ENCODE measurements at places on chromosomes 12 and 14.

- no peak for DNase-seq
Measured at GRCh38 chr14:64741200-64741599, 37.0 kb downstream of the PLEKHG3 start.

- no peak for DNase-seq
Measured at GRCh38 chr12:65168681-65169319, 583 bp upstream of the LEMD3 start.

GRCh38 chr14:64865109-64865508 is 14.6 kb downstream of the SPTB start:
- DNase-seq = no peak

DNA sequence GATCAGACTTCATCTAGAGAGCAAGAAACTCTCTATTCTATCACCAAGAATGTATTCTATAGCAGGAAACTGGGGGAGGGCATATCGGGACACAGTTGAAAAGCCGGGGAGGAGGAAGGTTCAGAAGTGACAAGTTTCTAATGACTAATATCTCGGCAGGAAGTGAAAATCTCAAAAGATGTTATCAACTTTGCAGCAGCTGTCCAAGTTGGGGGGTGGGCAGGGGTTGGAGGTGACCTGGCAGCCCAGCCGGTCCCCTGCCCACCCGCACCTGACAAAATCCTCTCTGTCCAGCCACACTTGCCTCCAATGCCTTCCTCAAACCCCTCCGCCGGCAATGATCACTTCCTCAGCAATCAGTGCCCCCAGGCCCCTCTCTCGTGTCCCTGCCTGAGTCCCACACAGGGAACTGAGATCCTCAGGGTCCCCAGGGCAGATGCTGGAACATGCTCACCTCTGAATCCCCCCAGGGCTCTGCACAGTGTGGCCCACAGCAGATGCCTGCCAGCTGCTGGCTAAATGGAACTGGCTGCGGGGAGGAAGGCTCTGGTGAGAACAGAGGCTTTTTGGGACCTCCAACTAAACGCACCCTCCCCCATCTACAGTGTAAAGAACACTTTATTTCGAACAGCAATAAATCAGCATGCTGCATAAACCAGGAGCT is 43.9 kb downstream of the CCDC88C start:
- no peak for DNase-seq

GRCh38 chr14:103716091-103716801 is 636 bp downstream of the ZFYVE21 start:
- no peak for DNase-seq

- DNase-seq = no peak
Measured at GRCh38 chr12:63874897-63875480, 30.5 kb downstream of the SRGAP1 start.

DNA sequence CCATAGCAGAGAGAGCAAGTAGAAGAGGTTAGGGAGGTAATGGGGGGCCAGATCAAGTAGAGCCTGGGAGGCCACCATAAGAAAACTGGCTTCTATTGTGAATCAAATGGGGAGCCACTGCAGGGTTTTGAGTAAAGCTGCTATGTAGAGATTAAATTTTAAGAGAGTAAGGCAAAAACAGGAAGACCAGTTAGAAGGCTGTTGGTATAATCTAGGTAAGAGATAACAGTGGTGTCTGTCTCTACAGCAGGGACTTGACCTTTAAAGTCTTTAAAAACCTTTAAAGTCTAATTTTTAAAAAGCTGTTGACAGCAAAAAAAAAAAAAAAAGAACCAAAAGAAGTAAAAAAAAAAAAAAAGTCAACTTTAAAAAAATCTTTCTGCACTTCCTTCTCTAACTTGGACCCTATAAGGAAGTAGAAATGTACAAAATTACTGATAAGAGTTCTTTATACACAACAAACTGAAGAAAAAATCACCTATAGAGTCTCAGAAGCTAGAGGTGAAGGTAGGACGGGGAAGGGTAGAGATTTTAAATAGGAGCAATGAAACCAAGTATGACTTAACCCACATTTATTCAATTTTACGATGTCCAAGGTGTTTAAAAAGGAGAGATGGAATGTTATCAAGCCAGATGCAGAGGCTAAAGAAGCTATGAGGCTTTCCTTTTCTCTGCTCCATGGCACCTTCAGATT is 26.1 kb downstream of the SGPP1 start:
- no peak for DNase-seq

- DNase-seq = no peak
Measured at GRCh38 chr12:28620281-28620680, 430.0 kb downstream of the CCDC91 start.

DNA sequence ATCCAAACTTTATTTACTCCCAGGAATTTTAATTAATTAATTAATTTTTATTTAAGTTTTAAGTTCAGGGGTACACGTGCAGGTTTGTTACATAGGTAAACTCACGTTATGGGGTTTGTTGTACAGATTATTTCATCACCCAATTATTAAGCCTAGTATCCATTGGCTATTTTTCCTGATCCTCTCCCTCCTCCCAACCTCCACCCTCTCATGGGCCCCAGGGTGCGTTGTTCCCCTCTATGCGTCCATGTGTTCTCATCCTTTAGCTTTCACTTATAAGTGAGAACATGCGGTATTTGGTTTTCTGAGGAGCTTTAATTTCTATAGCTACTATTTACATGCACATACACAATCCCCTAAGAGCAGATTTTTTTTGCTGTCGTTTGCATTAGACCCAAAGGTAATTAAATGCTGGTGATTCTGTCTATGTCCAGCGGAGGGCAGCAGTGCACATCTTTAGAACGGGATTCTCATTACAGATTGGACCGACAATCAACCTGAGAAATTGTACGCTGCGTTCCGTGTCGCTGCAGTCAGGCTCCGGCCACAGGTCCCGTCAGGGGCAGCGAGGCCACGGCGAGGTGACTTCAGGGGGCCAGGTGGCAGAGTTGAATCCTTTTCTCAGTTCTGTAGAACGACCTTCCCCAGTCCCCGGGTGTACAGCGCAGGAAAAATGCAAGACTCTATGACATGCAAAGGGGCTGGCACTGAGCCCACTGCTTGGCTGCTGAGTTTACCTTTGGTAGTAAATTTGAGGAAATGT is 11.6 kb downstream of the TMEM30B start:
- DNase-seq = no peak

GRCh38 chr12:98513379-98514322 is 1.7 kb upstream of the TMPO start:
- no peak for DNase-seq

- no peak for DNase-seq
Measured at GRCh38 chr12:118059341-118060191, 1.4 kb downstream of the WSB2 start.

DNA sequence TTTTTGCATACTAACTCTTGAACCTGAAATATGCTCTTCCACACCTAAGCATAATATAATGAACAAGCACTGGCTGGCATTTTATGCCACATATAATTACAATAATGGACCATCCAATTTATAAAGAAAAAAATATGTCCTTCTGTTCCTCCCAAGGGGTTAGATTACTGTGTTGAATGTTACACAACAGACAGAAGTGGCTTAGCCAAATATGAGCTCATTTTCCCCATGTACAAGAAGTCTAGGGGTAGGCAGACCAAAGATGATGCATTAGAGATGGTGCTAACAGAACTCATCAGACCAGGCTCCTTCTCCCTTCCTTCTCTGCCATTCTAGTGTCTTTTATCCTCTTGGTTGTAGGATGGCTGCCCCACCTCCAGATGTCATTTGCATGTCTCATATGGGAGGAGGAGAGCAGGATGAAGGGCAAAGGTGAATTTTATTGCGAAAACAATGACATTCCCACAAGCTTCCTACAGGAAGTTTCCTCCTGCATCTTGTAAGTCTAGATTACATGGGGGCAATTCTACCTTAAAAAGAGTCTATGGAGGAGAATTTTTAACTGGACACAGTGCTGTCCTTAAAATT is 43.9 kb upstream of the SLC2A13 start:
- DNase-seq = no peak

DNA sequence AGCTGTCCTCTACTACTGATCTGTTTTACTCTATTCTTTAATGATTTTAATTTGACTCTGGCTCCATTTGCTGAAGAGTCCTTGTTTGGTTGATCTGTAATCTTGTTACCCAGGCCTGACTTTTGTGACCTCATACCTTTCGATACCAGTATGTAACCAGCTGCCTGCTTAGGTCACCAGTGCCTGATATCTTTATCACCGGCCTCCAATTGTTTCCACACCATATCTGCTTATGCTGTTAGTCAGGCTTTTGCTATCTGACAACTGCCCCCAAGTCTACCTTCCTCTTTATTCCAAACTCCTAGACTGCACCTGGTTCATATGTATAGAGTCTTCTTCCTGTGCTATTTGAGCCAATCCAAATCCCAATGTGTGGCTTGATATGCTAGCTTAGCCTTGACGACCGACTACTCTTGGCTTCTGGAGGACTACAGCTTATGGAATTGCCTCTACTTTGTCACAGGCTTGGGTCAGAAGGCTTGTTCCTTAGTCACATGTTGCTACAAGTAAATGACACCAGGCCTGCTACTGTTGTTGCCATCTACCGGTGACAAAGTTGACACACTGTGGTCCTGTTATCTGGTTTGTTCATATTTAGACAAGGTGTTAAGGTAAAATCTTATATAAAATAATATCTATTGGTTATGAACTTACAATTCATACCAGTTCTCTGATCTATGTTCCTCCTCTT is 193.9 kb downstream of the TRHDE start:
- DNase-seq = no peak

- no peak for DNase-seq
Measured at GRCh38 chr14:103519043-103519836, 3.4 kb downstream of the CKB start.

DNA sequence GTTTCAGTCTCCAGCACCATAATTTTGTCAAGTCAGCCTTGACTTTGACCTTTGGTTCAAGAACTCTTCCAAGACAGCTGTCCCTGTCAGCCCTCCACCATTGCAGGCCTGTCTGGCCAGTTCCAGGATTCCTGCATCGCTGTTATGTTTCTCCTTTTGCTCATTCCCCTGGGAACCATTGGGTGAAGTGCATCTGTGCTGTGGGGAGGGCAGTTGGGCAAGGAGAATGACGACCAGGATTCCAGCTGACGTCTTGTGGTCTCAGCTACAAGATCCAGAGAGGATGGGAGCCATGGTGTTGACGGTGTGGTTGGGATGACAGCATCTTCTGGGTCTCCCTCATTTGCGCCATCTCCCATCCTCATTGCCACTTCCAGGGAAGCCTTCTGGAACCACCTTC is 45.9 kb upstream of the SLC24A4 start:
- DNase-seq = no peak

GRCh38 chr14:52883658-52884057 is 67.2 kb downstream of the FERMT2 start:
- DNase-seq = no peak

DNA sequence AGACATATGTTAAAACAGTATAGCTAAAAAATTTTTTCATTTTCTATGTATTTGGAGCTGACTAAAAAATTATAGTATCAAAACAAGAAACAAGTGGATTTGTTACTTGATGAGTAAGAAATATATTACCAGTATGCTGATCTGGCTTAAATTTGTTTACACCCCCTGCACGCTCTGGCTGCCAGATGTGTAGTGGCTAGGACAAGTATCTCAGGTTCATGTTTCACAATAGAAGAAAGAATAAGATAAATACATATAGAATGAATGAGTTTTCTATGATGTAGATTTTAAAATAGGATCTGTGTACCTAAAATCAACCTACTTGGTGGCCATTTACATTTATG is 13.1 kb downstream of the NAA30 start:
- DNase-seq = no peak

- DNase-seq = no peak
Measured at GRCh38 chr14:90660865-90661570, 155.2 kb downstream of the TTC7B start.

DNA sequence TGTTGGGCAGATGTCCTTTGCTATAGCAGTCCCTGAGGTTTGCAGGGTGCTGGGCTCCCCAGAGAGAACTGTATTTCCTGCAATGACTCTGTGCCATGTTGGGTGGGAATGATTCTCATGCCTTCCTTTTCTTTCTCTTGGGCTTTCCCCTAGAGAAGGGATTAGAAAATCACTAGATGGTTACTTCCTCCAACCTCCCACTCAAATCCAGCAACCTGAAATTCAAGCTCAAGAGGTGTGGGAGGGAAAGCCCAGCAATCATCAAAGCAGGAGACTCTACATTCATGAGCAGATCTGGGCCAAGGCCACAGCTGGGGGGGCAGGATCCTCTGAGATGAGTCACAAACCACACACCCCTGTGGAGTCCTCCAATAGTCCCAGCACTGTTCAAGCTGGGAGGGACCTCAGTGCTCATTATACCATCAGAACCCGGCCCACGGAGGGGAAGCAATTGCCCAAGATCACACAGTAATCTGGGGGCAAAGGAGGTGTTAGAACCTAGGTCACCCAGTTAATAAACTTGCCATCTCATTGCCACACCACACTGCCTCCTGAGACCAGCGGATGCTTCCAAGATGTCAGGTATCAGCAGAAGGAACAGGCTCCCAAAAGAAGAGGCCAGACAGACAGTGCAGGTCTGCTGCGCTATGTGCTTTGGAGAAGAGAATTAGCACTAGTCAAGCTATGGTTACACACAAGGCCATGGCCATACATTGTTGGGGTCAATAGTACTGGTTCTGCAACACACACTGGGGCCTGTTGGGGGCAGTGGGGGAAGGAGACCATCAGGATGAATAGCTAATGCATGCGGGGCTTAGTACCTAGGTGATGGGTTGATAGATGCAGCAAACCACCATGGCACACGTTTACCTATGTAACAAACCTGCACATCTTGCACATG is 65.7 kb downstream of the TTC9 start:
- no peak for DNase-seq

- no peak for DNase-seq
Measured at GRCh38 chr12:92552412-92553108, 150.2 kb upstream of the PLEKHG7 start.

- DNase-seq = no peak
Measured at GRCh38 chr14:63290741-63291430, 27.8 kb downstream of the GPHB5 start.

- DNase-seq = no peak
Measured at GRCh38 chr14:30162066-30162465, 234.4 kb upstream of the PRKD1 start.

DNA sequence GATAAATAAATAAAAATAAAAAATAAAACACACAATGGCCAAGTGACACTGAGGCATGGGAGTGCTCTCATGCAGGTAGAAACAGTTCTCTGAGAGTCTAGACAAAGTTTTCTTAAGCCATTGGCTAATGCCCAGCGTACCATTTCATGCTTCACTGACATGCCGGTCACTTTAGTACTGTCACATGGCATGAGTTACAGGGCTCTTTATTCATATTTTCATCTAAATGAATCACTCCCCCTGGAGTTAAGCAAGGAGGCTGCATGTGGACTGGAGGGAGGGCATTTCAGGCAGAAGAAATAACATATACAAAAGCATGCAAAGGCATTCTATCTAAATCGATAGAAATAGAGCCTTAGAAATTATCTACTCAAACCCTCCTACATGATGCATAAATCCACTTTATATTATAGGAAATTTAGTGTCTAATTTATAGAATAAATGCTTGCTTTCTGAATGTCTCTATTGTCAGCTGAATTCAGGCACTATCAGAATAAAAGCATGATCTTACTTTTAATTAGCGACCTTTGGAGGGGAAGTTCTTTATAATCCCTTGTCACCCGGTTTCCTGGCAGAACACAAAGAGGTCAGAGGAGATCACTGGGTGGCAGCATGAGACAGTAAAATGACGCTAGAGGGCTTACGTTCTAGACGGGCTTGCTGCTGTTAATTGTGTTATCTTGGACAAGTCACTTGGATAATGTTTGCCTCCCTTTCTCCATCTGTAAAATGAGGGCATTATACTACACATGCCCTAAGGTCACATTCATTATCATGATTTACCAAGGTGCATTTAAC is 17.5 kb downstream of the DYRK4 start:
- no peak for DNase-seq

Measured in AG04449 (cell line).